GM04504 (cell line): ENCODE measurements at places on chromosomes 12 and 14.

DNA sequence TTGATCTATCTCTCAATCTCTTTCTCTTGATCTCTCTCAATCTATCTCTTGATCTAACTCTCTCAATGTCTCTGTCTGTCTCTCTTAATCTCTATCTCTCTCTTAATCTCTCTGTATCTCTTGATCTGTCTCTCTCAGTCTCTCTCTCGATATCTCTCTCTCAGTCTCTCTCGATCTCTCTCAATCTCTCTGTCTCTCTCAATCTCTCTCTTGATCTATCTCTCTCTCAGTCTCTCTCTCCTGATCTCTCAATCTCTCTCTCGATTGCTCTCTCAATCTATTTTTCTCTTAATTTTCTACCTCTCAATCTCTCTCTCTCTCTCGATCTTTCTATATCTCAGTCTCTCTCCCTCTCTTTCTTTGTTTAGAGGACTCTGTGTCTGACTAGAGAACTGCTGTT lies 126.7 kb downstream of the BCL11B start:
- DNase-seq: no peak

DNA sequence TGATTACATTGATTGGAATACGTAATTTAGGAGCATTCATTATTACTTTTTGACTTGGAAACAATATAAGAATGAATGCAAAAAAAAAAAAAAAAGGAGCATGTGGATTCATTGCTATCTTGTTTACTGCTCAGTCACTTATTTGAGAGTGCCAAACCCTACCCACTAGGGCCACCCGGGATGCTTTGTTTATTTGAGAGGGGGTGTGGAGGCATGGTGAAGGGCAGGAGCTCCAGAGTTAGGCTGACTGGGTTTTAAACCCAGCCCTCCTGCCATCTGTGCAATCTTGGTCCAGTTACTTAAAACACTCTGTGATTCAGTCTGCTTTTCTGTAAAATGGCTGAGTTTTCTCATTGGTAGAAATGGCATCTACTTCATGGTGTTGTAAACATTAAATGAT lies 195.2 kb downstream of the RAD51B start:
- no peak for DNase-seq

DNA sequence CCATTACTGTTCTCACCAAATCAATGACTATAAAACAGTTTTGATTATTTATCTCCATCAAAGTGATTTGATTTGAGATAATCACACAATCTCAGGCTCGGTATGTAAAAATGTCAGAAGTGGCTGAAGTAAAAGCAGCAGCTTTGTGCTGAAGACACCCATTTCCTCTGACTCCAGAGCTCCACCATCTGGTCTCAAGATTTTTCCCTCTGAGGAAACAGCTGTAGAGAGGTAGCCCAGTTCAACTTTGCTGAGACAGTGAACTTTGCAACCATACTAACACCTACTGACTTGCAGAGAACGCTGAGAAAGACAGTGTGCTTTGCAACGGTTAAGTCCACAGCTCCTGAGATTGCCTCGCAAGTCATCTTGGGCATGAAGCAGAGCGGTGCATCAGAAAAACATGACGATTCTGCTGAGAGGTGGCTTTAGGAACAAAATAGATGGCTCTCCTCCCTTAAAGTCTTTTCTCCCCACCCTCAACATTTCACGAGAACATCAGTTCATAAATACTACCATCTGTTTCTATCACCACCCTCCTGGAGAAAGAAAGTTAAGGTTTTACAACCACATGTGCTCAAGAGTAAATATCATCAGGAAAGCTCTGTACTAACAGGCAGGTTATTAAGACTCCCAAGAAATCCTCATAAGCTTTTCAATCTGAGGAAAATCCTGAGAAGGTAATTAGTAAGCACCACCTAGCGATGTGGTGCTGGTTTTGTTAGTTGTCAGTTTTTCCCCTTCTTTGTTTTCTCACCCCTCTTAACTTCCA lies 34.8 kb downstream of the HIGD1C start:
- DNase-seq: peak; percentile 48

DNA sequence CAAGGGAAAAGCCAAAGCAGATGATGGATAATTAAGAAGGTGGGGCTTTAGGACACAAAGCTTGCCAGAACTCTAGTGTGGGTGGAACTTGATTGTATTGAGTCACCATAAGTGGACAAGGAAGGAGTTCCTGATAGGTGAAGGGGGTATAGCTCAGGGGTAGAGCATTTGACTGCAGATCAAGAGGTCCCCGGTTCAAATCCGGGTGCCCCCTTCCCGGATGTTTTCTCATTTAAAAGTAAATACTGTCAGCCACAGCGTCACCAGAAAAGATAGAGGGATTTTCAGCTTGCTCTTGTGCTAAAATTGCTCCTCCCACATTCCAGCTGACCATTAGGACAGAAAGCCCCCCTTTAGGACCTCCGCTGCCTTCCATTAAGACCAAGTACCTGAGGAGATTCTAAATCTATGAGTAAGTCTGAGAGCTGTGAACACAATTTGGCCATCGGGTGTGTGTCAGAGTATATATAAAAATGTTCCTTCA lies 36.6 kb downstream of the DCAF4 start:
- DNase-seq: peak; percentile 56

GRCh38 chr12:47094804-47095203 lies 15.0 kb upstream of the AMIGO2 start:
- no peak for DNase-seq

- peak; percentile 61 for DNase-seq
Measured at GRCh38 chr14:77000340-77001270, 27.9 kb downstream of the IRF2BPL start.

GRCh38 chr12:6953442-6954315 lies 2.5 kb downstream of the PTPN6 start:
- no peak for DNase-seq

GRCh38 chr12:26648066-26648465 lies 184.9 kb downstream of the ITPR2 start:
- DNase-seq: no peak

GRCh38 chr14:87045246-87045645 lies 947.7 kb downstream of the GALC start:
- DNase-seq: no peak

DNA sequence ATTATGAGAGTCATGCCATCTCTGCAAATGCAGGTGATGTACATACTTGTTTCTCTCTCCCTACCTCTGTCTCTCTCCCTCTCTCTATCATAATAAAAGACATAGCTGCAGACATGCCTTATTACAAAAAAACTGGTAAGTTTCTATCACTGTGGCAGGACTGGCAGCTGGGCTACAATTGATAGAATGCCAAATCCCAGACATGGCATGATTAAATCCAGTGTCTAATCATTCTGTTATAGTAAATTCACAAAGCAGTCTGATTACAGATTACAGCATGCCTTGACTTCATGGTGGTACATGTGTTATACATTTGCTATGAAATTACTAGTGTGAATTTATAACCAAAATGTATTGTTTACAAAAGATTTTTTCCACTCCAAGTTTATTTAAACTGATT lies 854.7 kb downstream of the TMTC2 start:
- DNase-seq: no peak

- peak; percentile 5 for DNase-seq
Measured at GRCh38 chr12:81296556-81297305, 218.9 kb downstream of the ACSS3 start.

DNA sequence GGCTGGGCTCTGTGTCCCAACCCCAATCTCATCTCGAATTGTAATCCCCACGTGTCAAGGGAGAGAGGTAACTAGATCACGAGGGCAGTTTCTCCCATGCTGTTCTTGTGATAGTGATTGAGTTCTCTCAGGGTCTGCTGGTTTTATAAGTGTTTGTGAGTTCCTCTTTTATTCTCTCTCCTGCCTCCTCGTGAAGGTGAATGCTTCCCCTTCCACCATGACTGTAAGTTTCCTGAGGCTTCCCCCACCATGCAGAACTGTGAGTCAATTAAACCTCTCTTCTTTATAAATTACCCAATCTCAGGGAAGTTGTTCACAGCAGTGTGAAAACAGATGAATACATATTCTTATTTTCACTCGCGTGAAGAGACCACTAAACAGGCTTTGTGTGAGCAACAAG lies 148.2 kb downstream of the TMEM30B start:
- DNase-seq: no peak

DNA sequence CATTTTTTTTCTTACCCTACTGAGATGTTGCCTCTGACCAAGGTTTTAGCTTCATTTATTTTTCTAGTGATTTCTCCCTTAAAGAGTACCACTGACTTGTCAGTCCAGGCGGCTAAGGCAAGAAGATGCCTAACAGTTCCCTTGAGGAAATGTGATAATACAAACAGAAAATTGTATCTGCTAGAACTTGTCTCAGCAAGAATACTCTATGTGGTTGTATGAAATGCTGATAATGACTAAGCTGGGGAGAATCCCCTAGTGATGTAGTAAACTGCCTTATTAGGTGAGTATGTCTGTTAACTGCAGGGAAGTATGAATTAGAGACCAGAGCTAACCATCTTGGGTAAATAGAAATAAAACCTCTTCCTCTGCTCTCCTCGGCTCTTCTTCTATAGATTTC lies 6.7 kb downstream of the C12orf54 start:
- DNase-seq: peak; percentile 0

DNA sequence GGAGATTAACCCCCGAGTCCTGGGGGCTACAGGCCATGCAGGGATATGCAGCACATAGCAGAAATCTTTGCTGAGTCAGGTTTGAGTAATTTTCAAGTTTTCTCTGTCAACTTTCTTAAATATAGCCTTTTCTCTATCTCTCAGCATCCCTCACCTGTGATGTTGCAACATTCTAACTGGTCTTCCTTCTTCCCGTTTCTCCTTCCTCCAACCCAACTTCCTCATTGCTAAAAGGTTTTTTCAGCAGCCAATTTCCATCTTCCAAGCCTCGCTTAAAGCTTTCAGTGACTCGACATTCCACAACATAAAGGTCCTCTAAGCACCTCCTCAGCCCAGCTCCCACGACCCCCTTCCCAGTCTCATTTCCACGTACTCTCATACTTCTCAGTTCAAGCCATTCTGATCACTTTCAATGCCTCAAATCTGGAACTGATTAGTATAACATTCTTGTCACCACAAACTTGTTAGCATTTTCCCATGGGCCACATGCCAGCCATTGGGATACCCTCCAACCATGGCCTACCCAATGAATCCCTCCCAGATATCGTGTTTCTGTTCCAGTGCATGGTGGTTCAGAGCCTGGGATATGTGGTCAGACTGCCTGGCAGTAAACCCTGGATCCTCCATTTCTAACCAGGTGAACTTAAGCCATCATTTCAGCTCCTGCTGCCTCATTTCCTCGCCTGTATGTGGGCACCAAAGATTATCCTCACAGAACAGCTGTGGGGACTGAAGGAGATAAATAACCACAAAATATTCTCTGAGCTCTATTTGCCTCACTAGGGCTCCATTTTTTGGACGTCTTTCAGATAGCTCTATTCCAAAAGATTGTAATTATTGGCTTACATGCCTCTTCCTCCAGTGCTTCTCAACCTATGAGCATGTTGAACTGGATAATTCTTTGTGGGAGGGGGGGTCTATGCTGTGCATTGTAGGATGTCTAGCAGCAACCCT lies 65.8 kb downstream of the KCNK10 start:
- no peak for DNase-seq
